ENCODE measurements at places on chromosomes 1 and 21.

DNA sequence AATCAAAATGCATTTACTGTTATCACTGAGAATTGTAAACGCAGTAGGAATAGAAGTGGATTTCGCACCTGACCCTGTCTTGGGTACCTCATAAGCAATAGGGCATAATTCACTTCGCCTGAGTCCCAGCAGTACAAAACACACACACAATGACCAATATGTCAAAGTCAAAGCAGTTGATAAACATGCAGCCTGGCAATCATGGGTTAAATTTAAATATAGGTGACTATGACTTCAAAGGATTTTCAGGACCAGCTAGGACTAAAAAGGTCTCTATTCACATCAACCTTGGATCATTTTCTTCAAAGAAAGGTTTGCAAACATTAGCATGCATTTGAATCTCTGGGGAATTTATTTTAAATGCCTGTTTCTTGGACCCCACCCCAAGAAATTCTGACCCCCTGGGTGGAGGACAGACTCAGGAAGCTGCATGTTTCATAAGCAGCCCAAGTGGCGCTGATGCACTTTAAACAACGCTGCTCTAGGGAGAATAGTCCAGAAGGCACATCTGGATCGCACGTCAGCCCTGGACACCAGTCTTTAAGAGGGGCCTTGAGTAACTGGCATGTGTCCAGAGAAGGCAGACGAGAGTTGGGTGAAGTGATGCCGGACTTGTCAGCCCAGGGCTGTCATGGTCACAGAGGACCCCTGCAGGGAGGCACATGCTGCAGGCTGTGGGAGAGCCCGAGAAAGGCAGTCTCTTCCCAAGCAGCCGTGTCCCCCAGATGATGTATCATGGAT, 55.7 kb upstream of the EFHD2 start:
- no peak for DNase-seq

DNA sequence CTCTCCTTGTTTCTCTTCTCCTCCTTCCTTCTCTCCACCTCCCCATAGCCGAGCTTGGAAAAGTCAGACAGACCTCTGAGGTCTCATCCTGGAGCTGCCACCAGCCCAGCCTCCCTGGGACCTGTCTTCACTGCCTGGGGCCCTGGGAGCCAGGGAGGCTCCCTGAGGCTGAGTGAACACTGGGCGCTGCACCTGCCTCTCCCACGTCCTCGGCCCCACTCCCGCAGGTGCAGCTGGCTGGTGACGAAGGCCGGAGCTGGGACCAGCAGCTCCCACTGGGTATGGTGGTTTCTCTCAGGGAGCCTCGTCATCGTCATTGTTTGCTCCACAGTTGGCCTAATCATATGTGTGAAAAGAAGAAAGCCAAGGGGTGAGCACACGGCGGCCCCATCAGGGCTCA, 5.3 kb downstream of the TNFRSF14 start:
- no peak for DNase-seq

- DNase-seq, result peak; percentile 71
Measured at GRCh38 chr1:198234520-198235251, 77.9 kb downstream of the NEK7 start.

DNA sequence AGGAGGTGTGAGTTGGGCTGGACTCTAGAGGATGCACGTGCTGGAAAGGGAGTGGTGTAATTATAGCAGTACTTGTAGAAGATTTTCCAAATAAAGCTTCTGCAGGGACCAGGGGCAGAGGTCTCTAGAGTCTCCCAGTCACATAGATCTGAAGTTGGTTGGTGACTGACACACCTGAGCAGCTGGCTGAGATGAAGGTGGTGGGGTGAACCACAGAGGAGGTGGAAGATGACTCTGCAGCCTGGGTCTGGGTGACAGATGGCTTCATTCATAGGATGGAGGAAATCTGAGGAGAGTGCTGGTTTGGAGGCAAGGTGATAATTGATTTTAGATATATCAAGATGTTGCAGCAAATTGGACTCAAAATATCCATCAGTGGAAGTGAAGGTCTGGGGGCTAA, 178.9 kb upstream of the IVNS1ABP start:
- no peak for DNase-seq

DNA sequence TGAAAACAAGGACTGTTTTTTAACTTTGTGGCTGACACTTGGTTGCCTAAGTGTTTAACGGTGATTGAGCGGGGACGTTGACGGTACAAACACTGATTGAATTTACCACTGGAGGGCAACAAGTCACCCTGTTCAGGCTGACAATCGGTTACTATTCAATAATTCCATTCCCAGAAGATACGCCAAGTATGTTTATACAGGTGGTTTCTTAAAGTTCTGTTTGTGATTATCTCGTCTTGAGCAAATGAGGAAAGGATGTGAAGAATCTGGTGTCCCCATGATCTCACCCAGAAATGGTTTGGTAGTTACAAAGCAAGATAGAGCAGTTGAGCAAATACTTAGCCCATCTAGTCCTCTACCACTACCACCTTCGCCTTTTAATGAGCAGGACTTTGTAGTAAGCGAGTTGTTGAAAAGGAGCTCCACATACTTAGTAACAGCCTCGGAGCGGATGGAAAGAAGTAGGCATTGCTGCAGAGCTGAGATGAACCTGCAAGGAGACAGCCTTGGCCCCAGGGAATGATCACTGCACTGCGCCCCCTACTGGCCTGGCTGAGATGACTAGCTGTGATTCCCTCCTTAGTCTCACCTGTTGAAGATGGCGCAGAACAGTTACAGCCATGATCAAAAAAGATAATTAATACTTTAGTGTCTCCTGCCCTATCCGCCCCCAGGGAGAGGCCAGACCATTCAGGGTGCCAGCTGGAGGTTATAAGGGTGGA, 36.3 kb downstream of the IFNAR1 start:
- DNase-seq, result peak; percentile 80

- no peak for DNase-seq
Measured at GRCh38 chr1:177274687-177275211, 104.0 kb downstream of the BRINP2 start.

- DNase-seq, result no peak
Measured at GRCh38 chr1:247293047-247293446, 37.2 kb downstream of the VN1R5 start.

GRCh38 chr1:220880362-220880670, 1.1 kb downstream of the HLX start:
- DNase-seq, result no peak

GRCh38 chr1:39391691-39392679, 99.5 kb upstream of the BMP8A start:
- DNase-seq, result peak; percentile 95

DNA sequence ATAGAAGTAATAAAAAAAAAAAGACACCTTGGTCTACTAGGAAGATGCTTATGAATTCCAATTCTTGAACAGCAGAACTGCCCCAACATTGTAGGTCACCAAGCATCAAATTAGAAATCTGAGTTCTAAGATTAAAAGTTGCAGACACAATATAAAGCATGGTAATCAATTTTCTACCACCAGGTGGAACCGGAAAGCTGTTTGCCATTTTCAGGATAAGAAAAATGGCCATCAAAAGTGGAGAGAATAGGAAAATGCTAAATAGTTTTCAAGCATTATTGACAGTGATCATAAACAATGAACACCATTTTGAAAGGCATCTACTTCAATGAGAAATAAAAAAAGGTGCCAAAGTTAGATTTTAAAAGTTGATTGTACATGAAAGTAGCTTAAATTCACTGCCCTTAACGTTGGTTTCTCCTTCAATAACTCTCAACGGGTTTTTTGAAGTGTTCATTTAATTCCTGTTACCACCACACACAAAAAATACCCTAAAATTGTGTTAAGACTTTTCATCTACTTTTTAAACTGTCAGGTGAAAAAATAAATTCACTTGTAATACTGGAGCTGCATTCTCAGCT, 252.9 kb downstream of the KCNT2 start:
- DNase-seq, result peak; percentile 47

- no peak for DNase-seq
Measured at GRCh38 chr1:225780630-225781029, 3.0 kb downstream of the SRP9 start.

- DNase-seq, result no peak
Measured at GRCh38 chr1:205355075-205355453, 1.7 kb downstream of the KLHDC8A start.

DNA sequence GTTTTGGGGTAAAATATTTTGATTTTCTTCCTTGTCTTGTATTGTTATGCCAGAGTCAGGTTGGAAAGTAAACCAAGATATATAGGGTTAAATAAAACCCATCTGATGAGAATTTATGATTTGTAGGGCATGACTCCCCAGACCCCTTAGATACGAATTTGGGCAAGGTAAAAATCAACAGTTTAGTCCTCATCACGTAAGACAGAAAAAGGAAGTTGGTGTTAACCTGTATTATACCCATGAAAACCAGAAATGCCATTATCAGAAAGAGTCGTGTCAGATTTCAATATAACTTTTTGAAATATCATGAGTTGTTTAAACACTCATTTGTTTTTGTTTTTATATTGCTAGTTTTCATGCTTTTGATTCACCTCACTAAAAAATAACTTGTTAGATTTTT, 11.8 kb downstream of the CEPT1 start:
- DNase-seq, result no peak

- DNase-seq, result no peak
Measured at GRCh38 chr21:43364261-43364510, 62.7 kb downstream of the SIK1 start.

- no peak for DNase-seq
Measured at GRCh38 chr1:38283696-38284470, 237.3 kb upstream of the POU3F1 start.

GRCh38 chr1:243335292-243335691, 79.5 kb downstream of the SDCCAG8 start:
- no peak for DNase-seq

DNA sequence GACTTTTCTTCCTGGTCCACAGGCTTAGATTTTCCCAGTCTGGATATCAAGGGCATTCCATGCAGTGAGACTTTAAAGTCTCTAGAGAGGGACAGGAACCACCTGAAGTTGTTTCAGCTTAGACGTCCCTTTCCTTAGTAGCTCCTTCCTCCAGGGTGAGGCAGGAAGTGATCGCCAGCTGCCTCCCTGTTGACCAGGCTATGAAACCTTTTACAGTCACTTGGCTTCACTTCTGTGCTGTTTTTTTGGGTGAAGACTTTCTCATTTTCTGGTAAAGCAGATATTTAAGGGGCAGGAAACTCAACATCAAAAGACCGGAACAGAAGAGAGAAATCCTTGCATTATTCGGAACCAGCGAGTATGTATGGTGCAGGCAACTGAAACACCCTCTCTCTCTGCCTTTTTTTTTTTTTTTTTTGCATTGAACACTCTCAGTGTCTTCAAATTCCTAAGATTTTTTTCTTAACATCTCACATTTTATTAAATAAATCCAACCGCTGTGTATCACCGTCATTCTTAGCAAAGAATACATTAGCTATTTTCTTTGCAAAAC, 234.6 kb upstream of the IRF2BP2 start:
- no peak for DNase-seq

GRCh38 chr1:119209596-119210295, 69.3 kb upstream of the WARS2 start:
- DNase-seq, result no peak

DNA sequence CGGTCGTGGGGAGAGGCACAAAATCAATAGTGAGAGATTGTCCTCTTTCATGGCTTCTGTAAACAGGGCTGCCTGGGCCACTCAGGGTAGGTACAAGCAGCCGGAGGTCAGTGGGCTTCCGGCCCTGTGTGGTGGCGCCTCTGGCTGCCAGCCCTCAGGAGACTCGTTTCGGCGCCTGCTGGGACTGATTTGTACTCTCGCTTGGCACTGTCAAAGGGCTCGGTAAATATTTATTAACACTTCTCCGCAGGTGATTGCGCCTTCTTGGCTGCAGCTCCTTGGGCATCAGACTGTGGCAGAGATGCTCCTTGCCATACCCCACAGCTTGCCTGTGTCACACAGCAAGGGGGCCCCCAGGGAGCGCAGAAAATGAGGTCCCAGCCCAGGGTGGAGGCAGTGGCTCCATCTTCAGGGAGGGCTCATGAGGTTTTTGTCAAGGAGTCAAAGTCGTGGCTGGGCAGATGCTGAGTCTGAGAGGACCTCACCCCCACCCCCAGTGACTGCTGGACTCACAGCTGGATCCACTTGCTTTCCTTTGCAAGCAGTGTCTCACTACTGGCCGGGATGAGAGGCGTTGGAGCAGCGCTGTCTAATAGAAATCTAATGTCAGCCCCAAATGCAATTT, 262.5 kb downstream of the GRIK3 start:
- no peak for DNase-seq

DNA sequence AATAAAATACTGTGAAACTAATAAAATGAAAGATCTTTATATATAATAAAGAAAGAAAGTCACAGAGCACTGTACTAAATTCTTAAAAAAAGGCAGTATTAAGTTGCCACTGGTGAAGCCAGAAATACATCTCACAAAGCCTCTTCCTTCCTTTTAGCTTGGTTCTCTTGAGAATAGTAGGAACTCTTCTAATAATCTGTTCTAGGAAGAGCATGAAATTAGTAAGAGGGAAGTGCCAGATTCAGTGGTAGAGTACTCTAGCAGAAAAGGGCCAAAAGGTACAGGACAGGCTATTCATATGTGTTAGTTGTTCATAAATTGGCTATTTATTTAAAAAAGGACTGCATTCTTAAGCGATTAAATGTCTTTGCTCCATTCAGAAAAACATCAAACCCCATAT, 33.7 kb downstream of the CTTNBP2NL start:
- no peak for DNase-seq

GRCh38 chr21:44356636-44357035, 3.2 kb downstream of the TRPM2 start:
- DNase-seq, result no peak

DNA sequence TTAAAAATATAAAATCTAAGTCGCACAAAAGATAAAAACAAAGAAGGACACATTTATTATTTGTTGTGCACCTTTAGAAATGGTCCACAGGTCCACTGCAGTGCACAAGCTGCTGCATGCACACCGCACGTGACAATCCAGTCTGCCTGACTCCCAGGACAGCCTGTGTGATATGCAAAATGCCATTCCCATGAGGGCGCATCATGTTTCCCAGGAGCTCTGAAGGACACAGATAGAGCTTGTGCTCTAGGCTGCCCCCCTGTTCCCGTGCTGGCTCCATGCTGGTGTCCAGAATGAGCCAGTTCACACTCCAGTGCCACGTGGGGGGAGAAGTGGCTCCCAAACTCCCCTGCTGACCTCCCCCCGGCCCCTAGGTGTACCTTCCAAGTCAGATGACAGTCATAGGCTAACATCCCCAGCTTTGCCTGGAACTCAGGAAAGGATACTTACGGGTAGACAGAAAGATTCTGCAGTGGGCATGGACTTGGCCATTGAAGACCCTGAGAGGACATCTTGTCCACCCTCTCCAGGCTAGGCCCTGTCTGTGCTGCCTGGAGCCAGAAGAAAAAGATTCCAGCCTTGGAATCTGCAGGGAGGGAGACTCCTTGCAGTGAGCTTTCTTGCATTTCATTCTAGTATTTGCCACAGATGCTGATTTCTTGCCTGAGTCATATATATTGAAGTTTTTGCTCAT, 26.3 kb downstream of the RAB7B start:
- peak; percentile 14 for DNase-seq

DNA sequence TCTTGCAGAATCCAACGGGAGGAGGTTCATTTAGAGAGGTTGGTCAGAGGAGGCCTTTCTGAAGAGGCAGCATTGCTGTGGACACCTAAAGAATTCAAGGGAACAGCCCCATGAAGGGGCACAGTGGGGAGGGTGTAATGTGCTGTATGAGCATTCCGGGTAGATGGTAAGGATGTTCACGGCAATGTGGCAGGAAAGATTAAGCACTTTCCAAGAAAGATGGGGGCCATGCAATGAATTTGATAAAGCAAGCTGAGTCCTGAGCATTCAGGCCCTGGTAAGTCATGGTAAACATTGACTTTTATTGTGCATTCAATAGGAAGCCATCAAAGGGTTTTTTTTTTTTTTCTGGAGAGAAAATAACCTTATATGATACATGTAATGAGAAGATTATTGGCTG, 166.6 kb downstream of the GREM2 start:
- DNase-seq, result no peak
